Muscle of leg (tissue), 16 donors: ENCODE measurements at places on chromosomes 6 and 20. TPM values are rescaled to one million over a fixed set of nuclear protein-coding genes. Genes with fewer than 3 reads are reported as not detected.

- no peak for DNase-seq
Observed at GRCh38 chr6:21381331-21381963, 212.1 kb upstream of the SOX4 start.

DNA sequence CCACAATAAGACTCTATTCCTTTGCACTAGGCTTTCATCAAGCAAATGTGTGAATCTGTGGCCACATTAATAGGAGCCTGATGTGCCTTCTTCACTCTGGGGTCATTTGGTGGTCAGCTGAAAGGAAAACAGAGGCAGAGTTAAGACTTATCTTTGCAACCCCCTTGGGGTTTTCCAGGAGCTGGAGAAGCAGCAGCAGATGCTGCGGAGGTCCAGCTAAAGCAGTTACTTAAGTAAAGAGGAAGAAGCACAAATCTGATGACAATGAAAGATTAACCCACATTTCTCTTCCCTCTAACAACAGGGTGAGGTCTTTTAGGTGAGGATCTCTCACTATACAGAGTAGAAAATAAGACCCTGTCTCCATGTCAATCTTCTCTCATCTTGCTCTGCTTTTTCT lies 45.4 kb upstream of the QKI start:
- peak; percentile 34 for DNase-seq

GRCh38 chr6:149168968-149169367 lies 148.5 kb upstream of the TAB2 start:
- DNase-seq = no peak

The PTPN1 gene
- 17.6 TPM for polyA plus RNA-seq

GRCh38 chr6:2733736-2734480 lies 16.8 kb downstream of the MYLK4 start:
- peak; percentile 22 for DNase-seq

The SLC32A1 gene
- not detected for polyA plus RNA-seq

The LRFN2 gene
- 0.08 TPM for polyA plus RNA-seq

GRCh38 chr6:73521351-73521985 lies 636 bp upstream of the EEF1A1 start:
- DNase-seq = peak; percentile 98

The RSPH9 gene
- polyA plus RNA-seq = 0.90 TPM

GRCh38 chr6:35280903-35281302 lies 16.7 kb upstream of the DEF6 start:
- no peak for DNase-seq

DNA sequence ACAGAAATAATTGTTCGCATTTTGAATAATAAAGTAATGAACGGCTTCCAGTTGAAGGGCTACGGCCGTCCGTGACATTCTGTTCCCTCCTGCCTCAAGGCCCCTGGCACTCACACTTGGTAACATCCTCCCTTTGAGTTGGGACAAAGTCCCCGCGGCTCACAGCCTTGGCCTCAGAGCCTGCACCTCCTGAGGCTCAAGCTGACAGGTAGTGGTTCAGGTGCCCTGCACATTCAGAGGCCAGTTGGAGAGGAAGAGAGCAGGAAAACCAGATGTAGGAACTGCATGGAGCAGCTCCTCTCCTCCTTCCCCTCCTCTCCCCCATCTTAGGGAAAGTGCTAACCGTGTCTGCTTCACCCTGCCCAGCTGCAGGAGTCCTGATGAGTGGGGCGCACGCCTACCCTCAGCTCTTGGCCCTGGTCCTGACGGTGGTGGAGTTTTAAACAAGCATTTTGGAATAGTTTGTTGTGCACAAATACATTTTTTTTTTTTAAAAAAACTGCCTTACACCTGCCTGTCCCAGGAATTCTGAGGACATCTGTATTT lies 393.1 kb downstream of the SMOC2 start:
- no peak for DNase-seq

The CDH26 gene
- polyA plus RNA-seq = 1.4 TPM

DNA sequence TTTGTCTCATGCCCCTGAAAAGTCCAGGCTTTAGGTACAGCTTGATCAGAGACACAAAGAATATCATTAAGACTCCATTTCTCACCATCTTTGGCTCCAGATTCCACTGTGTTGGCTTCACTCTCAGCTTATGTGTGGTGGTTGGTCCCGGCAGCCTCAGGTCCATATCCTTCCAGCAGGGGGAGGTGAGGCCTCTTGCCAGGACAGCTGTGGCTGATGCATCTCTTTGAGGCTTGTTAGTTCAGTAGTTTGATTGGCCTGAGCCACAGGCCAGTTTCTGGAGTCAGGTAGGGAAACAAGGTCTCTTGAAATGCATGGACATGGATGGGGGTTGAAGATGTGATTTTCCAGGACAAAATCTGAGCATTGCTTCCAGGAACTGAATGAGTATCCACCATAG lies 62.4 kb downstream of the JAG1 start:
- peak; percentile 58 for DNase-seq

- DNase-seq = no peak
Observed at GRCh38 chr6:21730533-21730932, 137.0 kb downstream of the SOX4 start.

The SLC2A10 gene
- polyA plus RNA-seq = 18.0 TPM

- DNase-seq = peak; percentile 32
Observed at GRCh38 chr6:118263921-118264486, 284.1 kb upstream of the PLN start.

- peak; percentile 77 for DNase-seq
Observed at GRCh38 chr6:126696921-126697693, 357.2 kb downstream of the CENPW start.

GRCh38 chr6:141335477-141336273 lies 797.0 kb upstream of the GJE1 start:
- no peak for DNase-seq

The CFAP206 gene
- polyA plus RNA-seq = 0.14 TPM

- peak; percentile 39 for DNase-seq
Observed at GRCh38 chr20:54356801-54357200, 118.6 kb upstream of the DOK5 start.

GRCh38 chr20:47817573-47817972 lies 32.3 kb upstream of the SULF2 start:
- DNase-seq = no peak

DNA sequence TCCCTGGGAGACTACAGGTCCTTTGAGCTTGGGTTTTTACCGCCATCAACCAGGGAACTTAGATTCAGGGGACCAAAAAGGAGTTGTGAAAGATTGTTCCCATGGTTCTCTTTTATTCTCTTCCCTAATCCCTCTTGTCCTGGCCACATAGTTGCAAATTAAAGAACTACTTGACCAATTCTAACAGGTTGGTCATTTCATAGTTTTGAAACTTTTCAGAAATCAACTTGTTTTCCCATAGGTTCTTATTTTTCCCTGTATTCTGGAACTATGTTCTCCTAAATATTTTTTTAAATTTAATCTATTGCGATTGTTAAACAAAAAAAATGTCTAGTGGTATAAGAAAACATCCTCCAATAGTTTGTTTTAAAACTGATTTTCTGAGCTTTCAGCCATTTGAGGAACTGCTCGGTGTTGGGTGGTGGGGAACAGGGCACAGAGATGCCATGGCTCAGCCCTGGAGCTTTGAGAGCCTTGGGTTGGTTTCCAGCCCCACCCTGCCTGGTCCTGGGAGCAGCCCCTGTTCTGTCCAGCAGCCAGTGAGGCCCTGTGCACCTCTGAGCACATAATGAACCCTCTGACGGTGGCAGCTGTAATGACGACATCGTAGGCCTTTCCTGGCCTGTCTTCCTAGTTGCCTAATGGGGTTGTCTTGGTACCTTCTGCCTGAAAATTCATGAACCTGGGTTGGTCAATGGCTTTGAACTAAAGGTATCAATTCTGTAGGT lies 53.5 kb downstream of the TBC1D7 start:
- no peak for DNase-seq

The SIRPG gene
- polyA plus RNA-seq = not detected
